NCI-H524 (cell line): ENCODE measurements at places on chromosomes 11 and 22.

- DNase-seq = no peak
Measured at GRCh38 chr22:26681395-26681821, 24.0 kb downstream of the MIAT start.

DNA sequence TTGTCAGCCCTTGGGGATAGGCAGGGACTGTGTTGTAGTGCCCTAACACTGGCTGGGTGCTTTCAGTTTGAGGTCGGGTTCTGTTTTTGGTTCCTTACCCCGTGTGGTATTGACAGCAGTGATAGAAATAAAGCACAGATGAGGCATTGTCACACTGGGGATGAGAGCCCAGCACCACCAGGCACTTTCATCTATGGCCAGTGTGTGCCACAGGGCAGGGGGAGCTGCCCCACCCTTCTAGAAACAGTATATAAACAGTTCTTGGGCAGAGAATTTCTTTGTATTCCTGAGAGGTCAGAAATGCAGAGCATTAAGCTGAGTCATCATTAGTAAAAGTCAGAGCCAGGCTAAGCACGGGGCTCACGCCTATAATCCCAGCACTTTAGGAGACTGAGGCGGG lies 23.1 kb upstream of the CDC42EP2 start:
- DNase-seq = no peak

DNA sequence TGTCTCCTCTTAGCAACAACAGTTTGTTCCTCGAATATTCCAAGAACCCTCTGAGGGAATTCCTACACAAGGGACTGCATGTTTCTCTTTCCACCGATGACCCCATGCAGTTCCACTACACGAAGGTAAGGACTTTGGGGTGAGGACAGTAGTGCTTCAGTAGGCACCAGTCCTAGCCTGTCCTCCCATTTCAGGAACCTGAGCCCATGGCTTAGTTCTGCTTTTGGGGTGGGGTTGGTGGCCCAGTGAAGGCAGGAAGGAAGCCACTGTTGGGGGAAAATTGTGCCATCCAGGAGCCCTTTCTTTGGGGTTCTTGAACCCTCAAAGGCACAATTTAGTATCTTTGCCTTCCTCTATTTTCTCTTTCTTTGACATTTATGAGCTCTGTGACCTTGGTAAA lies 38.2 kb downstream of the RNF141 start:
- no peak for DNase-seq

- no peak for DNase-seq
Measured at GRCh38 chr11:106076171-106076918, 802 bp downstream of the KBTBD3 start.

- DNase-seq = peak; percentile 60
Measured at GRCh38 chr22:38860283-38861169, 11.5 kb downstream of the CBX6 start.

DNA sequence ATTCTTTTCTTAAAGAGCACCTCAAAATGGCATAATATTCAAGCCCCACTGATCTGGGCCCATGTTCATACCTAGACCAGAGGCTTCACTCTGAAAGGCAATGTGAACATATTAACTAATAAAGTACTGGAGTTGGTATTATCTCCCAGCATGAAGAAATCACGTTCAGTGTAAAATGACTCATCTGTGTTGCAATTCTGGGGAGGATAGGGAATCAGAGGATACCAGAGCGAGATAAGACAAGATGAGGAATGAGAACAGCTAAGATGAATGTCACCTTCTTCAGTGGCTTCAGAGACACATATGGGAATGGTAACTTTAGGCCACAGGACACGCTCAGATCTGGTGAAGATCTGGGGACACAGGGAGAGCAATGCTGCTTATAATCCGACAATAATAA lies 121.1 kb downstream of the NTM start:
- no peak for DNase-seq

- no peak for DNase-seq
Measured at GRCh38 chr11:6574816-6575715, 28.4 kb downstream of the RRP8 start.

DNA sequence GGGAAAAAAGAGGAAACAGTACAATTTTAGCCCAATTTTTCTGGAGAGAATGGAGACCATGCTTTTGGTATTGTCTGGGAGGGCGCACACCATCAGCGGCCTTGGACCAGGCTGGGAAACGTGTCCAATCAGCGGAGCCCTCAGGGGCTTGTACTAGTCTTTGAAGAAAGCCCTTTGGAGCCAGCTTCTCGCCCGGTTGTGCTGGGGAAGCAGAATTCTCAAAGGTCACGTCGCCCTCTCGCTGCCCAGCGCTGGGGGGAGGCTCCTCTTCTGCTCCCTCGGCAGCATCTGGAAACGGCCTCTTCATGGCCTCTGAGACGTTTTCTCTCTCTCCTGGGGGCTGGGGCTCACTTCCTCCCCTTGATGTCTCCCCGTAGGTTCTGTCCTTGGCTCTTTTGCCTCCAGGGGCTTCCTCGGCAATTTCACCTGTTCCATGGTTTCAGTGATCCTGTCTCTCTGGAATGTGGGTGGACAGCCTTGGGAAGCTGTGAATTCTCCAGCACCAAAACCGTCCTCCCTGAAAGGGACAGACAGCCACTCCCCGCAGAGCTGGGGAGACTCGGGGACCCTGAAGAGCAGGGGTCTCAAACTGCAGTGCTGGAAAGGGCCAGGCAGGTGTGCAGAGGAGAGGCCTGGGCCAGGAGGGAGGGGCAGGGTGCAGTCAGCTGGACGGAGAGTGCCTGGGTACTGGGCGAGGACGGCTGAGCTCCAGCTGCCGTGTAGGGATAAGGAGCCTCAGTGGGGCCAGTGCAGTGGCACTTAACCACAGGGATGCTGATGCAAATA lies 80.2 kb downstream of the RPS6KA4 start:
- no peak for DNase-seq

GRCh38 chr11:4682623-4683419 lies 14.8 kb downstream of the OR51E2 start:
- no peak for DNase-seq

DNA sequence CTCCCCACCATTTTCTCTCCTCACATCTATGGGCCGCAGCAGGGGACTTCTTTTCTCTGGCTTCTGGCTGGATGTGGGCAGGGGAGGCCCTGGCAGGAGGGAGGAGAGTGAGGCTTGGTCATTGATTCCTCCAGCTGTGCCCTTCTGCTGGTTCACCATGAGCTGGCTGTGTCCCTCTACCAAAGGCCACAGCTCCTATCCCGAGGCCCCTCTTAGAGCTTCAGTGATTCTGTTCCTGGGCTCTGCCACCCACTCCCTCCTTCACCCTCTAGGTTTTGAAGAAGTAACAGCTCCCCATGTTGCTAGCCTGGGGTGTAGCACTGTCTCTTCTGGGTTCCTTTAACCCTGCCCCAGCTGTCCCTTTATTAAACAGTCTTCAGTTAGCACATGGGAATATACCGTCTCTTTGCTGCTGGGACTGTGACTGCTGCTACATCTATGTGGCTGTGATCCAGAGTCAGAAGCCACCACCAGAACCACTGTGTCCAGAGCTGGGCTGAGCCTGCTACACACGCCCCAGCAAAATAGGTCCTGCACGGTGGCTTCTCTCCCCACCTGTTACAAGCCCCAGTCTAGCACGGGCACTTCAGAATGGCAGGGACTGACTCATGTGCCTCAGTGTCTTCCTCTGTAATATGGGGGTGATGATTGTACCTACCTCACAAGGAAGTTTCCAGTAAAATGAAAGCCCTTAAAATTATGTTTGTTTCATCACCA lies 578 bp upstream of the PARVG start:
- DNase-seq = no peak

DNA sequence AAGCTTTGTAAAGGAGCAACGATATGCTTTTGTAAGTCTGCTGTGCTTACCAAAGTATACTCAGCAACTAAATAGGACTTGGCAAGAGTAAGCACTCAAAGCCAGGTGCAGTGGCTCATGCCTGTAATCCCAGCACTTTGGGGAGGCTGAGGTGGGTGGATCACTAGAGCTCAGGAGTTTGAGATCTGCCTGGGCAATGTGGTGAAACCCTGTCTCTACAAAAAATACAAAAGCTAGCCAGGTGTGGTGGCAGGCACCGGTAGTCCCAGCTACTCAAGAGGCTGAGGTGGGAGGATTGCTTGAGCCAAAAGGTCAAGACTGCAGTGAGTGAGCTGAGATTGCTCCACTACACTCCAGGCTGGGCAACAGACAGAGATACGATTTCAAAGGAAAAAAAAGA lies 67.5 kb downstream of the PAK1 start:
- DNase-seq = no peak

- DNase-seq = no peak
Measured at GRCh38 chr11:11567936-11568650, 53.7 kb downstream of the GALNT18 start.

- no peak for DNase-seq
Measured at GRCh38 chr22:32714458-32715430, 86.8 kb upstream of the TIMP3 start.

DNA sequence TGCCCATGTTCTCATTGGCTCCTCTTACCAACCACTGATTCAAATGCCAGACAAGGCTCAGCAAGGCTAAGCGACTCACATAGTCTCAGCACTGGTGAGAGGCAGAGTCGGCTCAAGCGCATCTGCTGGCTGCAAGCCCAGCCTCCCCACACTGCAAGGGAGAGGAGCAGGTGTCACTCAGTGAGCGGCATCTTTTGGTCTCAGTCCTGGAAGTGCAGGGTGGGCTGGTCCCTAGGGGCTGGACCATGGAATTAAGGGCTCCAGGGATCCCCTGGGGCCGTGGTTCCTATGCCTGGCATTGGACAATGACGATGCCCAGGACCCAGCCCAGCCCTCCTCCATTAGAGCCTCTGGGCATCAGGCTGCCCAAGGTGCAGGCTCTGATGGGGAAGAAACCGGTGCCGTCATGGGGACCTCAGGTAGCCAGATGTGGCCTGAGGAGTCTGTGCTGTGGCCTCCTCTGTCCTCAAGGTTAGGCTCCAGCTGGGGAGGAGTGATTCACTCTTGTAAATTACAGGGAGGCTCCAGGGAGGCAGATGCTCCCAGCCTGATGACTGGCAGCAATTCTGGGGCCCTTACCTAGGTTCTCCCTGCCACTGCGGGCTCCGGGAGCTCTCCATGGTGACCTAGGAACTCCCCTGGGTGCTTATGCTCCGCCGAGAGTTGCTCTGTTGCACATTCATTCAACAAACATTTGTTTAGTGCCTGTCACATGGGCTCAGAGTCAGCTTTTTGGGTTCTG lies 28.0 kb downstream of the FADS2 start:
- no peak for DNase-seq

DNA sequence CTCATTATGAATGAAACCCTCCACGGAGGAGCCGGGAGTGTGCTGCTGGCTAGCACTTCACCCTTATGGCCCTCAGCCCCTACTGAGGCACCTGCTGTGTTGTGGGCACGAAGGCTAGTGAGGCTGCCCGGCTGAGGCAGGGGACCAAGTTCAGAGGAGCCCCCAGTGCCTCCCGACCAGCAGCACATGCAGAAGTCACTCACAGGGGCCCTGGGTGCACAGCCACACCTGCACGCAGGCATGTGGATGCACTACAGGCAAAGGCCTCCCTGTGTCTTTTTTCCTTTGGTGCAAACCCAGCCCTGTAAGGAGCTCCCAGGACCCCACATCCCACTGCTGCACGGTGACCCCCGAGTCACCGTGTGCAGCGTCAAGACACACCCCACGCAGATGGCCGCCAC lies 261.5 kb downstream of the BRD1 start:
- no peak for DNase-seq

DNA sequence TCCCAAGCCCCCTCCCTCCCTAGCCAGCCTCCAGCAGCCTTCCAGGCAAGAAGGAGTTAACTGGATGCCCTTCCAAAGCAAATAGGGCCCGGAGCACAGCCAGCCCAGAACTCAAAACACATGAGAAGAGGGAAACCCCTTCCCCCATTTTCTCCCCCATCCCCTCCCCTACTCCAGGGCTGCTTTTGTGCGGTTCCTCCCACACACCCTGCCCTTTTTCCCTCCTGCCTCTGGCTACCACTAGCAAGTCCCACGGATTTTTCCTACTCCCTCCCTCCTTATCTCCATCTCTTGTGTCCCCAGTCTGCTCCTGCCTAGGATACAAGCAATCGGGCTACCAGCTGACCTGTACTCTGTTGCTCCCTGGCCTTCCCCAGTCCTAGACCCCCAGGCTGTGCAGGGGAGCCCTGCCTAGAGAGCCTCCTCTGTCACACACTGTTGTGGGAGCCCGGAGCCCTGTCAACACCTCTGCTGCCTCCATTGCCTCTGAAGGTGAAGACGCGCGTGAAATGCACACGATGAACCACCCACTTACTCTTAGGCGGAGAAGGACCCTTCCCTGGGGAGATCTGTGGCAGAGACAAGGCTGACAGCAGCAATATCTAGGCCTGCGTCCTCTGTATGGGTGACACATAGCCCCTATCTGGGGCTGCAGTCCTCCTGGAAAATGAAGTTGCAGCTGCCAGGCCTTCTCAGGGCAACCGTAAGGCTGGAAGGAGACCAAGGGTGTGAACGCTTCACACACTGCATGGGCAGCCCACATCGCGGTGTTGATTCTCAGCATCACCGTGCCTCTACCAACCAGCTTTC lies 282.8 kb downstream of the MN1 start:
- no peak for DNase-seq

DNA sequence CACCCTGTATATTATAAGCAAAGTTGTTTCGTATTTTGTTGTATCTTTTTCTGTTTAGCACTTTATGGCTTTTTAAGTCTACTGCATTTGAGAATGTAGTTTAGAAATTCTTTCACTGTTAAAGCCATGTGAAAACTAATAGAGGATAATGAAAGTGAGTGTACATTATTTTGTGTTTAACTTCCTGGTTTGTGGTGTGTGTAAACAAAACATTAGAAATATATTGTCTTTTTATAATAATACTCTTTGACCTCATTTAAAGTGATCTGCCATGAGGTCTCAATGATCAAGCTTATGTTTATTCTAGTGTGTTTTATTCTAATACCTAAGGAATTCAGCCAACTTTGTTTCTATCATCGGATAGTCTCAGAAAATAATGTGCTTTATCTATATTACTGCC lies 27.4 kb upstream of the TMEM45B start:
- no peak for DNase-seq

- DNase-seq = no peak
Measured at GRCh38 chr22:30337461-30337778, 10.7 kb upstream of the TBC1D10A start.

- DNase-seq = no peak
Measured at GRCh38 chr11:55554169-55554568, at the start of gene OR4C15. Gene OR4C15, plus strand, starts transcription at chr11:55554469. Its CDS starts 0 bp downstream, at chr11:55554469.

GRCh38 chr11:77171254-77171653 lies 43.2 kb downstream of the MYO7A start:
- no peak for DNase-seq

GRCh38 chr11:33932721-33933120 lies 40.8 kb upstream of the LMO2 start:
- no peak for DNase-seq

GRCh38 chr11:47765086-47765485 lies 2.1 kb downstream of the FNBP4 start:
- no peak for DNase-seq

- no peak for DNase-seq
Measured at GRCh38 chr11:46242041-46242951, 35.2 kb upstream of the CREB3L1 start.

- DNase-seq = no peak
Measured at GRCh38 chr11:88404932-88405710, 67.6 kb upstream of the CTSC start.
